ENCODE measurements at places on chromosomes 11 and 22. TPM values are rescaled to one million over a fixed set of nuclear protein-coding genes. Genes with fewer than 3 reads are reported as not detected.

The SDHAF2 gene
- total RNA-seq = 53.7 TPM

The UBTFL1 gene
- not detected for total RNA-seq

The HPS5 gene
- total RNA-seq = 11.1 TPM

The IGF2 gene
- 10.5 TPM for total RNA-seq

The MYRF gene
- total RNA-seq = 0.44 TPM

The GPR83 gene
- total RNA-seq = not detected

The UBQLN3 gene
- total RNA-seq = 0.24 TPM

The SERHL2 gene
- total RNA-seq = 3.6 TPM

The TRIM49 gene
- total RNA-seq = not detected

The UPB1 gene
- not detected for total RNA-seq

The CCDC87 gene
- total RNA-seq = 0.44 TPM

The C11orf21 gene
- total RNA-seq = not detected

The MMP13 gene
- total RNA-seq = not detected

The ANAPC15 gene
- total RNA-seq = 19.1 TPM

The CD248 gene
- total RNA-seq = 278 TPM

The OLFML1 gene
- 24.4 TPM for total RNA-seq

The FAM180B gene
- total RNA-seq = not detected

The OTOG gene
- not detected for total RNA-seq

The CDHR5 gene
- not detected for total RNA-seq

The CRYBB3 gene
- not detected for total RNA-seq

The TMEM45B gene
- total RNA-seq = not detected

The BRD1 gene
- total RNA-seq = 20.8 TPM

The GLB1L3 gene
- not detected for total RNA-seq

Data from cardiac ventricle fibroblast (primary cell).